Umbilical cord (tissue), 2 donors: ENCODE measurements at places on chromosomes 5 and 9. TPM values are rescaled to one million over a fixed set of nuclear protein-coding genes. Genes with fewer than 3 reads are reported as not detected.
A peak's percentile ranks its signal among the peaks of the same experiment; 100 is the strongest.

The TIGD6 gene
- 4.3 TPM for total RNA-seq

The HEMGN gene
- 30.3 TPM for total RNA-seq

The MLANA gene
- 1.2 TPM for total RNA-seq

The C1QTNF2 gene
- not detected for total RNA-seq

The SIT1 gene
- not detected for total RNA-seq

The CTXN3 gene
- total RNA-seq: 2.6 TPM

The LSM11 gene
- 41.2 TPM for total RNA-seq

DNA sequence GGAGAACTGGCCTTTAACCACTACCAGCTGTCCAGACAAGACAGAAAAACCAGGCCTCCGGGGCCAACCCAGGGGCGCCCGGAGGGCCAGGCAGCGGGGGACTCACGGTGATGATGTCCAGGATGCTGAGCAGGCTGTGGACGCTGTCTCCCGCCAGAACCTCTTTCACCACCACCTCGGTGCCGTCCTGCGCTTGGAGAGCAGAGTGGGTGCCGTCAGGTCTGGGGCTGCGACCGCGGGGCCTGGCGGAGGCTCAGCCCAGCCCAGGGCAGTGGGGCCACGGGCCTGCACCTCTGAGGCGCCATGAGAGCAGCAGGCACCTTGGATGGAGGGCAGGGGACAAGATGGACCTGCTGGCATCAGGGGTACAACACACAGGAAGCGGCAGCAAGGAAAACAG, 9.7 kb downstream of the PNPLA7 start:
- DNase-seq: no peak

DNA sequence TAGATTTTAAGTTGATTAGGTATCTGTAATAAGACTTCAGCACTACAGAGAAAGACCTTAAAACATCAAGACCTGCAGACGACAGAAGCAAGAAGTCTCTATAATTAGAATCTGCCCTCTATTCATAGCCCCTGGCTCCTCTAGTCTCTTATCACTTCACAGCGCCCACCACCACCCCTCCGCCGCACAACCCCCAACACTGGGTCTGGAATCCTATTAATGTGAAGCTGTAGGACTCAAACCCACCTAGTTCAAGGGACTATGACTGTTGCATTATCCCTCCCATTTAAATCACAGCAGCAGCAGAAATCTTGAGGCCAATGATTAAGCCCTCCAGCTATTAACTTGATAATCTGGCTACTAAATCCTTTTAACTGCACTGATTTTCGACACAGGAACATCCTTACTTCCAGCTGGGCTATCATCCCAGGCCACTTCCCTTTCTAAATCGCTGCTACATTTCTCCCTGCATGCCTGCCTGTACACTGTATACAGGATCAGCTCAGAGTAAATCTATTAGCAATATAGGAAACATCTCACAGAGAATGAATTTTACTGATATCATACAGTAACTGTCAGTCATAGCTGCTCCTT, 159.5 kb upstream of the GRAMD2B start:
- DNase-seq: no peak

GRCh38 chr9:100515578-100516494, 42.9 kb downstream of the TMEFF1 start:
- DNase-seq: no peak

GRCh38 chr9:130215341-130216119, 43.3 kb downstream of the NCS1 start:
- no peak for DNase-seq

DNA sequence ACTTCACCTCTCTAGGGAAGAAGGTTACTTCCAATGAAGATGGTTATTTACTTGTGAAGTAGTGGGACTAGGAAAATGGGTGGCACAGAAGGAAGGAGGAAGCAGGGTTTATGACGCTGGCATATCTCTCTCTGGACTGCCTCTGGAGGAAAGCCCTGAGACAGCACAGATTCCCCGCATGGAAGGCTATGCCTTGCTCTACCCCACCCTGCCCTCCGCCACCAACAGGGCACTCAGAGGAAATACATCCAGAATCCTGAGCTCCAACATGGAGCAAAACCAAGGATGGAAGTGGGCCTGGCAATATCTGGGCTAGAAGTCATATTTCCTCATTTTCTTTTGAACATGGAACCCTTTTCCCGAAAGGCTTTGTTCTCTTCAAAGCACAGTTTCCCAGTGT, 346.9 kb downstream of the ZSWIM6 start:
- DNase-seq: no peak

DNA sequence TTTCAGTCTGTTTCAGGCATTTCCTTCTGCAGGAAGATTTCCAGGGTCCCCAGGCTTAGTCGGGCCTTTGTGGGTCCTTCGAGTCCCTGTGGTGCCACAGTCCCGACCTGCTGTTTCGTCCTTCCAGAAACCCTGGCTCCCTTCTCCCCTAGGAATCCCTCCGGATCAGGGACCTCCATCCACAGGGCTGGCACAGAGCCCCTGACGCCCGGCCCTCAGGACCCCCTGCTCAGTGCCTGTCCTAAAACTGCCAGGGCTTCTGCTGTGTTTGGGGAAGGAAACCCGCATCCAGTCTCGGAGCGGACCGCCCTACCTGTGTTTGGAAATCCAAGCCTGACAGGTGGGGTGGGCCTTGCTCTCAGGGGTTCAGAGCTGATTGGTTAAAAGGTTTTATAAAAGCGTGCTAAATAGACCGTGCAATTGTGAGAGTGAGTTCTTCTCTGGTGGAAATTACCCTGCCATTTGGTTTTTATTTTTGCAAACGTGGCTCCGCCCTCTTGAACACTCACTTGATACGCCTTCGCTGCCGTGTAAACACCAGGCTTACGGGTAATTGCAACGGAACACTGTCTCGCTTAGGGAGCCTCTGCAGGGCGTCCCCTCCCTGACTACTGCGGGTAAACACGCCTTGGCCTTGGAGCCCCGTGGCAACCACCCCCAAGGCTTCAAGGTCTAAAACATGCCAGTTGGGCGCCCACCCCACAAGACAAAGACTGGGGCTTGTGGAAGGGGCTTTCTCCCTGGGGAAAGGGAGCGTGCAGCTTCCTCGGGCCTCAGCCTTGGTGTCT, 121.2 kb downstream of the PHF2 start:
- DNase-seq: no peak

- DNase-seq: peak; percentile 51
Observed at GRCh38 chr9:92769990-92770359, 5.3 kb upstream of the BICD2 start.

- no peak for DNase-seq
Observed at GRCh38 chr5:3346111-3346820, 249.4 kb upstream of the IRX1 start.

DNA sequence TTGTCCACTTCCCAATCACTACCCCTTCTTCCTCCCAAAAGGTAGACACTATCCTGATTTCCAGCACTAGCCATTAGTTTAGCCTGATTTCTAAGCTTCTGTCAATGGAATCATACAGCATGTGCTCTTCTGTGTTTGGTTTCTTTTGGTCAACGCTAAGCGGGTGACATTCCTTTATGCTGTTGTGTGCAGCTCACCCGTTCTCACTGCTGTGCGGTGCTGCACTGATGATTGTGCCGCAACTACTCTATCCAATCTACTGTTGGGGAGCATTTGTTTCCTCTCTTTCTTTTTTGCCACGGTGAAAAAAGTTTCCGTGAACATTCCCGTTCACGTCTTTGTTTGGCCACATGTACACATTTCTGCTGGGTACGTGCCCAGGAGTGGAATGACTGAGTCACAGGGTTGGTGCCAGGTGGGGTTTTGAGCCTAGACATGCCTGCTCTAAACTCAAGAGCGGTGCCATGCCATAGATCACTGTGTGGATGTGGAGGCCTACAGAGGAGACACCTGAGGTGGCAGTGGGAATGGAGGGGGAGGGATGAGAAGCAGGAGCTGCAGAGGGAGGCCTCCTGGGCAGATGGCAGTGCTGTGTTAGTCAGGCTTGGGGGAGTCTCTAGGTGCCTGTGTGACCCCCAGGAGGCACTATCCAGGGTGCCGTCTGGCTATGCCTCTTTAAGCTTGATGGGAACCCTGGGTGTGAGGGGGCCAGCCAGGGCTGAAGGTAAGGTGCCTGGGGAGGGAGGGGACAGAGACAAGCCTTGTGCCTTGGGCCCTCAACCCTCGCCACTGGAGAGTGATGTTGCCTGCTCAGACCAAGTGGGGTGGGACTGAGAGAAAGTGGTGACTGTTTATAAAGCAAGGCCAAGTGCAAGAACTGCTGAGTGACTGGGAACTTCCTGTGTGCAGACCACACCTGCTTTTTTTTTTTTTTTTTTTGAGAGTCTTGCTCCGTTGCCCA, 11.4 kb upstream of the ANKRD33B start:
- no peak for DNase-seq

DNA sequence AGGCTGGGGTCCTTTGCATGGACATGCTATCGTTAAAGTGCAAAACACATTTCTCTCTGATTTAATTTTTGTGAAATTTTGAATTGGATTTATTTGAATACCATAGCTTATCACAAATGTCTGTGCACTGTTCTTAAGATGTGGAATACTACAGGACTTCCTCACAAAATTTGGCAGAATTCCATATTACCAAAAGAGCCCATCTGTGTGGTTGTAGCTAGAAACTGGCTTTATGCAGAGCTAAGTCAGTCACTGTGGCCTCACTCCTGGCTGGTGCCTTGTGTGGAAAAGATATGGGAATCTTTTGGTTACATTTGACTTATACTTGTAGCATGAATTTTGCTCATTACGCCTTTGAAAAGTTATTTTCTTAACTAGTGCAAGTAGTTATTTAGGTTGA, 35.5 kb downstream of the ACO1 start:
- no peak for DNase-seq

- no peak for DNase-seq
Observed at GRCh38 chr5:11121885-11122284, 360.9 kb upstream of the DAP start.

DNA sequence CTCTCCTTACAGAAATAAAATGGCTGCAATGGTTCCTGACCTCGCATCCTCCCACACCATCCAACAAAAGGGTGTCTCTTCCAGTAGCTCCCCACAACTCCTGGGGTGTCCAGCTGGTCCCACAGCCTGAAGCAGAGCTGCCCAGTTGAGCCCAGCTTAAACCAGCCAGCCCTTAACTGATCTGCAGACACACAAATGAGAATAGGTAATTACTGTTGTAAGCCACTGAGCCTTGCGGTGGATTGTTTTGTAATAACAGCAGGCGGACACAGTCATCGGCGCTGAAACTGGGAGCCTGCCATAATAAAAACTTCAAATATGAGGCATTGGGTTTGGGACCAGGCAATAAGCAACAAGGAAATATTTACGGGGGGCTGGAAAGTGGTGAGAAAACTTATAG, 10.4 kb upstream of the ZBTB43 start:
- no peak for DNase-seq

DNA sequence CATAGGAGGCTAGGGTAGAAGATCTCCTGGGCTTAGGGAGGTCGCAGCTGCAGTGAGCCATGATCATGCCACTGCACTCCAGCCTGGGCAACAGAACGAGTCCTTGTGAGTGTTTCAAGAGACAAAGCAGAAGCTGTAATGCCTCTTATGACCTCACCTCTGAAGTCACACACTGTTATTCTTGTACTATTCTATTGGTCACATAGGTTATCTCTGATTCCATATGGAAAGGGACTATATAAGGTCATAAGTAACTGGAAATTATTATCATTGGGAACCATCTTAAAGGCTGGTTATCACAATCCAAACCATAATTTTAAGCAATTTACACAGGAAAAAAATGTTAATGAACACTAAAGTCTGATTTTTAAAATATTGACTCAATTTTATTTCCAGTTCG, 17.9 kb upstream of the AFF4 start:
- no peak for DNase-seq

- DNase-seq: no peak
Observed at GRCh38 chr5:39604491-39604890, 179.7 kb upstream of the DAB2 start.

DNA sequence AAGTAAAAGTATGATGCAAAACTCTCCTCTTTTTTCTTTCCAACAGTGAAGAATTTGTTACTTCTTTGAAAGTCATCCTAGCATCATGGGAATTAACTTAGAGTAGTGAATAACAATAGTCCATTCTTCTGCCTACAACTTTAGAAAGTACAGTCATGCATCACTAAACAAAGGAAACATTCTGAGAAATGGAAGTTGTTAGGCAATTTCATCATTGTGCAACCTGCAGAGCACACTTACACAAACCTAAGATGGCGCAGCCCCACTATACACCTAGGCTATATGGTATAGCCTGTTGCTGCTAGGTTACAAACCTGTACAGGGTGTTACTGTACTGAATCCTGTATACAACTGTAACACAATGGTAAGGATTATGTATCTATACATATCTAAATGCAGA, 1209.3 kb upstream of the C9orf72 start:
- DNase-seq: no peak

- no peak for DNase-seq
Observed at GRCh38 chr5:2311851-2312250, 429.1 kb upstream of the IRX4 start.

DNA sequence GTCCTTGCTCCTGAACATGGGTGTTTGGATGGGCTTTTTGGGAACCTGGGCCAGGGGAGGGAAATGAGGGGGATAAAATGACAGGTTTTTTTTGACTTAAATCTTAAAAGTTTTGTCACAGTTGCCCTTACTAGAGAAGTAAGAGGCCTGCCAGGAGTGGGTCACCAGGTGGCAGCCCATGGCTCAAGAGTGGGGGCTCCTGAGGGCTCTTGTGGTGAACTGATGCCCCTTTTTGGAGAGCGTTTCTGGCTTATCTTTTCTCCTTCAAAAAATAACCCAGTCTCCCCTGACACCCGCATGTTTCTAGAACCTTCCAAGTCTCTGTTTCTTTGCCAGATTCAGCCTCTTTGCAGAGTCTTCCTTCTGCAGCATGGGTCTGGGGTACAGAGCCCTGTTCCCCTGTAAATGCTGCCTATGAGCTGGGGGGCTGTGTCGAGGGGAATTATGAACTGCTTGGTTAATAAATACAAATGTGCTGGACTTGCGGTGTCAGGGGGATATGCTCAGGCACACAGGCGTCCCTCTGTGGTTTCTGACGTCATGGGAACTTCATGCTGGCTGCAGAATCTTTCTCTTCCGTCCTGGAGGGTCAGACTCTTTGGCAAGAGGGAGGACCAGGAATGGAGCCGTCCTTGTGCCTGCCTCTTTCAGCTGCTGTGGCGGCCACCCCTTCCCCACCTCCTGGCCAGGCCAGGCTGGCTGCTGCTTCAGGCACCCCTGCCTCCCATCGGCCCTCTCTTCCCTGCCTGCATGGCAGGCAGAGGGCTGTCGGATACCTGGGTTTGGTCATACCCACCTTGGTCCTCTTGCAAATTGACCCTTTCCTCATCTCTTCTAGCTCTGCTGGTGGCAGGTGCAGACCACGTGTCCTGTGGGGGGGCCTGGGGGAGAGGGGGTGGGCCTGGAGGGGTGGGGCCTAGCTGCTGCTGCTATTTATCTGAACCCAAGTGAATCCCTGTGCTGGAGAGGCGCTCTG, 30.1 kb downstream of the PTPA start:
- peak; percentile 84 for DNase-seq

DNA sequence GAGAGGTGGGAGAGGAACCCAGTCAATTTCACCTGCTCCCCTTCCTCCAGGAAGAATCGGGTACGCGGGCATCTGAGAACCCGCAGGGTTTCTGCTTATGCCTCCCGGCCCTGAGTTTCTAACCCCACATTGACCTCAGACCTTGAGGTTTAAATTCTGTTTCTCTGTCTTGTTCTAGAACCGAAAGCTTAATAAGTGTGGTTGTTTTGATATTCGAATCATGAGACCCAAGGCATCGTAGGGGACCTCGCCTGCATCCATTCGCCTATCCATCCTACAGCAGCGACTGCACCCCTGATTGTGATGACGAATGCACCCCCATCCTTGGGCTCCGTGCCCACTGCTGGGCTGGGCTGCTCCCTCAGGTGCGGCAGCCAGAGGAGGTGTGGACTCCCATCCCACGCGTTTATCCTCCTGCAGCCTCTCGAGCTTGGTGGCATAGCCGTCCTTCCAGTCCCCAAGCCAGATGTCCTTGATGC, 80.8 kb upstream of the IER5L start:
- DNase-seq: no peak
